ENCODE measurements at places on chromosomes 5 and 9.

DNA sequence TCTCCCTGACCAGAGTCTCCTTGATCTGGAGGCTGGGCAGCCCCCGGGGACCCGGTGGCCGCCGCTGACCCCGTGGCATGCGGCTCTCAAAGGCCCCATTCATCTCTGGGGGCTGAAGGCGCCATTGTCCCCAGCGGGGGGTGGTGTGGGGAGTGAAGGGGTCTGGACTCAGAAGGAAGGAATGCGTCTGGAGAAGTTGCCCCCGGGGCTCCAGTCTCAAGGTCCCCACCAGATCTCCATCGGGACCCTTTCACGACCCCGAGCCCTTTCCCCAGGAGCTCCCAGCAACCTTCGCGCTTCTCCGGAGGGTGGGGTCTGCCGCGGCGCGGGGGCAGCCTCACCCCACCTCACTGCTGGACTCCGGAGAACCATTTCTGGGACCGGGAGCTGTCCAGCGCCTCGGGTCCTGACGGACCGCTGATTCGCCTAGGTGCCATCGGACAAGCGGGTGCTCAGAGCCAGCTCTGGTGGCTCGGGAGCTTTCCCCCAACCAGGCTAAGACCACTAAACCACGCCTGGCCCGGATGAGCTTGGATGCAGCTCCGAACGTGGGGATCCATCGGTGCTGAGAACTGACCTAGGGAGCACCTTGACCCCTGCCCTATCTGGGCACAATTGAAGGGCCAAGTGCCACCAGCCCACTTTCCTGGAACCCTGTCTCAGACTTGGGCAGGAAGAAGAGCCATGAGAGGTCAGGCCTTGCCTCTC lies 5.1 kb upstream of the PCDH1 start:
- peak; percentile 34 for DNase-seq

- no peak for DNase-seq
Measured at GRCh38 chr5:177306674-177307543, 3.3 kb downstream of the PRELID1 start.

DNA sequence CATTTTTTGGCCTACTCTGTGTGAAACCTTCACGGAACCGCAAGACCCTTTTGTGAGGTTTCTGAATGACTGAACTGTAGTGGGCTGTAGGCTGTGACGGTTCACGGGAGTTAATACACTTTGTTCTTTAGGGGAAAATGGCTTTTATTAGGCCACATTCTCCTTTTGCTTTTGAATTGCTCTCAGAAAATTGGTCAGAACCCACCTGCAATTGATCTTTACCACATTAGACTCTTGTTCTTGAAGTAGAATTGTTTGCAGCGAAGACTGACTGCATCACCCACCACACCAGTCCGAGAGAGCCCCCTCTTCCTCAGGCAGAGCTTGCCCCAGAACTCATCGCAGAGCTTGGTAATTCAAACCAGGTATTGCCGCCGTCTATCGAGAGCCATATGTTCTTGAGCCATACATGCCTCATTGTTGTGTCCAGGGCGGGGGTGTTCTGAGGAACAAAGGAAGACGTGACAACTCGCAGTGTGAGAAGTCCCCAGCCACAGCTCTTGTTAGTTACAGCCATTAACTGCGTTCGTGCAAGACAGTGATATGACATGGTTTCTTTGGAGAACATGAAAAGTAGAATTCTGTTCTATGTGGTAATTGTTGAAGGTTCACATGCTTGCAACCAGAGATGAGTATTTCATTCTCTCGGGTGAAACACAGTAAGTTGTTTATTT lies 166.4 kb upstream of the OTULINL start:
- no peak for DNase-seq

- no peak for DNase-seq
Measured at GRCh38 chr5:95759005-95759404, 27.9 kb downstream of the RHOBTB3 start.

DNA sequence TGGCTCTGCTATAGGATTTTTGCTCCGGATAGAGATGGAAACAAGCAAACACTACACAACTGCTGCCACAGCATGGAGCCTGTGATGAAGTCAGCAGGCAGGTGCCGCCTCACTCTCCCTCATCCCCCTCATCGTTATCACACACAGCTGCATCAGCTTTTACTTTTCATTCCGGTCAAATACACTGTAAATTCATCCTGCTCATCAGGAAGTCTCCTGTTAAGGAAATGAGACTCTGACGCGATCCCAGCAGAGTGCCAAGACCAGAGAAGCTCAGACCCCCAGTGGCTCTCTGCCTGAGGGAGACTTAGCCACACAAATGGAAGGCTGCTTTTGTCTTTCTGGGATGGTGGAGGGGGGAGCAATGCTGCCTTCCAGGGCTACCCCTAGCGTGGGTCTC lies 270.2 kb downstream of the ELAVL2 start:
- no peak for DNase-seq

GRCh38 chr9:97441729-97442128 lies 29.8 kb downstream of the TDRD7 start:
- DNase-seq = no peak

DNA sequence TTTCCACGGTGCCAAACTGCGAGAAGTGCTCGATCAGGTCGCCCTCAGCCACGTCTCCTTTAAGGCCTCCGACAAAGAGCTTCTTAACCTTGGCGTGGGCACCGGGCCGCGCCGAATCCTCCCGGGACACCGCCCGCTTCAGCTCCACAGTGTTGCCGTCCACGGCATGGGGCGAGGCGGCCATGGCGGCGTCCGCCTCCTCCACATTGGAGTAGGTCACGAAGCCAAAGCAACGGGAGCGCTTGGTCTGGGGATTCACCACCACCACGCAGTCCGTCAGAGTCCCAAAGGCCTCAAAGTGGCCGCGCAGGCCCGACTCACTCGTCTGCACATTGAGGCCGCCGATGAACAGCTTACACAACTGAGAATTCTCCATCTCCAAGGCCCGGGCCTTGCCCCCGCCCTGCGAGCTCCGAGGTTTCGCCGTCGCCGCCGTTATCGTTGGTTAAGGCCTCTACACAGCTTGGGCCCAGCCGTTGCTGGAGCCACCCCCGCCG lies 424 bp downstream of the HNRNPA0 start:
- DNase-seq = no peak

- no peak for DNase-seq
Measured at GRCh38 chr9:93378276-93378675, 73.2 kb upstream of the FAM120A start.

- DNase-seq = peak; percentile 22
Measured at GRCh38 chr9:16191691-16192402, 639.0 kb downstream of the CCDC171 start.

DNA sequence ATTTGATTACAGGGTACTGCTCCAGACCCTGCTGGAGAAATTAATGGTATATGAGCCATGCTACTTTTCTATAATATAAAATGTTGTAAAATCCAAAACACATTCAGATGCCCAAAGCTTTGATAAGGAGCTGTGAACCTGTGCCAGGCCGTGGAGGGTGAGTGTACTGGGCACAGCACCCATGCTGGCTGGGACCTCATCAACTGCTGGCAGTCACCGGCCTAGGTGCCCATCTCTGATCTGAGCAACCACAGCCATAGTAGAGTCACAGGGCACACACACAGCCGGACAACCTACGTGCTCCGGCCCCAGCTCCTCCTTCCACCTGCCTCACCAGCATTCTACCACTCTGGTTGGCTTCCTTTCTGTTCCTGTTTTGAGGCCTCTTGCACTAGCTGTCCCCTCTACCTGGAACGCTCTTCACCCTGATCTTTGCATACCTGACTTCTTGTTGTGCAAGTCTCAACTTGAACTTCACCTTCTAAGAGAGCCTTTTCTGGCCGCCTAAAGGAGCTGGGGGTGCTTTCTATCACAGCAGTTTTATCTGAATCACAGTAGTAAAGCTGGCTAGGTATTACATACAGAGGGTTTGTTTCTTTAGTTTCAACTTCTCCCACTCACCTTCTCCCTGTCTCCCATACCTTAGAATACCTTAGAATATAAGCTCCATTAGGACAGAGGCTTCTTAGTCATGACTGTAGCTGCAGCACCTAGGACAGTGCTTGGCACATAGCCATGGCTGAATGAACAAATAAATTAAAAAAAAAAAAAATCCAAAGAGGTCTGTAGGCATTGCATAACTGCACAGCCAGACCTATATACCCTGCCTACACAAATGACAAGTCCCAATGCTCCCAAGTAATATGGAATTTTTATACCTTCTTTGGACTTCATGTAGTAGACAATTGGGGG lies 51.7 kb downstream of the MED27 start:
- no peak for DNase-seq

- DNase-seq = no peak
Measured at GRCh38 chr5:162484986-162485385, 417.4 kb downstream of the GABRG2 start.

GRCh38 chr9:99137891-99138290 lies 33.0 kb downstream of the TGFBR1 start:
- DNase-seq = no peak

DNA sequence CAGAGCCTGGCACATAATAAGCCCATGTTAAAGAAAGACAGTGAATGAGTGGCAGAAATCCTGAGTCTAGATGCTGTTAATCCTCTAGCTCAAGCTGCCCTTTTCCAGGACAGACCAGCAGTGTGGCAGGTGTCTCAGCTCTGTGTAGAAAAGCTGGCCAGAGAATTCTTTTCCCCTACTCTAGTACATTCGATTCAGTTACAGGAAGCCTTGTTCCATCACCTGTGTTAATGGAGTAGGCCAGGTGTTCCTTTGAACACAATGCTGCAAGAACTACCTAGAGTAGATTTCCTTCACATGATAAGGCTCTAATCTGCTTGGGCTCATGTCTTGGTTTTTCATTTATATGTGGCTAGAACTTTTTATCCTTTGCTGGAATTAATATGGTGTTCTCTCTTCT lies 52.5 kb downstream of the NUP214 start:
- no peak for DNase-seq

DNA sequence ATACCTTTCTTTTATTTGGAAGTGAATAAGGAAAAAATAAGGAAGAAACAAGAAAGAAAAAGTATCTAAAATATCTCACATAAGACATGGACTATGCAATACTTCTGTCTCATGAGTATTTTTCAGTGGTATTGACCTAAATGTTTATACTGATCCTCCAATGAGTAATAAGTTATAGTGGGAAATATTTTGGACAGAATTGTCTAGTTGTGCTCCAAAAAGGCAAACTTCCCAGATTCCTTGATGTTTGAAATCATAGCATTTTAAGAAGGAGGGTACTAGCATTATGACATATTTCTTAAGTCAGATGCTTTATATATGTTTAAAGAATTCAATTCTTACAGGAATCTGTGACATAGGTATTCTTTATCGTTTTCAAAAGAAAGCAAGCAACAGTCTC lies 34.5 kb upstream of the BASP1 start:
- DNase-seq = no peak

All from nucleus accumbens (tissue), 56 donors.